H1 (cell line): ENCODE measurements at places on chromosomes 1 and 21. TPM values are rescaled to one million over a fixed set of nuclear protein-coding genes. Genes with fewer than 3 reads are reported as not detected.
A peak's percentile ranks its signal among the peaks of the same experiment; 100 is the strongest.

DNA sequence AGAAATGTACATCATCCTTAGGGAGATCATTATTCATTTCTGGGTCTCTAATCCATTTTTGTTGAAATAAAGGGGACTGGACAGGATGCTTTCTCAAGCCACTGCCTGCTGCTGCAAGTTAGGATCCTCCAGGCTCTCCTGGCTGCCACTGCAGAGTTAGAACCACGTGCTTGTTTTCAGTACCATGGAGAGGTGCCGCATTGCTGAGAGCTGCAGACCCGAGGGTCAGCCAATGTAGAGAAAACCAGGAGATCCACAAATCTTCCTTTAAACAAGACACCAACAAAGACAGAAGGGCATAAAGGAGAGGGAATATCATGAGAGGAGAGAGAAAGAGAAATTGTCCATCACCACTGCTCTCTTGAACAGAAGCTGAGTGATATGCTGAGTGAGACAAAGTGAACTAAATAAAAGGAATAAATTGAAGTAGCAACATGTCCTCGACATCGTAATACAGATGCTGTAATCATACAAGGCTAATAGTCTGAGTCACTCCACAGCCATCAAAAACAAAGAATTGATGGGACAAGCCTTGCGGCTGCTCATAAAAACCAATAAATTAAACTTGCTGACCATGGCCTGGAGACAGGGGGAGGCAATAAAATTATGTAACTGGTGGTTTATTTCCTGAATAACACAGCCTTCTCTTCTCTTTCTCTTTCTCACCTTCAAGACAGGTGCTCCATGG lies 255.7 kb downstream of the OMA1 start:
- H3K36me3 ChIP-seq: no peaks in the 10 kb centered on the region
- peak; percentile 9 for DNase-seq
- H3K27me3 ChIP-seq: no peaks in the 10 kb centered on the region
- H3K27ac ChIP-seq: no peak overlapping the region
- H3K4me3 ChIP-seq: no peak overlapping the region
- no peaks in the 10 kb centered on the region for H3K4me1 ChIP-seq

DNA sequence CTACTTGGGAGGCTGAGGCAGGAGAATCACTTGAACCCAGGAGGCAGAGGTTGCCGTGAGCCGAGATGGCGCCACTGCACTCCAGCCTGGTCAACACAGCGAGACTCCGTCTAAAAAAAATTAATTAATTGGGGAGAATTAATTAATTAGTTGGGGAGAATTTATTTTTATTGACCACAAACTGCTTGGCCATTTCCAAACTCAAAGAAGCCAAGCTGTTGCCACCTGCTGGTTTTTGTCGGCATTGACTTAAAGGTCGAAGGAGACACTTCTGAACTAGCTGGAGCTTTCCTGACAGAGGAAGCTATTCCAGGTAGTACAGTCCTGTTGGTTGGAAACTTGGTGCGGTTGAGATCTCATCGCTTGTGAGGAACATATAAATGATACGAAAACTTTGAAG lies 13.1 kb downstream of the MAP1LC3C start:
- no peaks in the 10 kb centered on the region for H3K27me3 ChIP-seq
- peak; percentile 68 for DNase-seq
- no peaks in the 10 kb centered on the region for H3K36me3 ChIP-seq
- no peak overlapping the region for H3K4me3 ChIP-seq
- H3K4me1 ChIP-seq: no peaks in the 10 kb centered on the region

- no peak for DNase-seq
- no peaks in the 10 kb centered on the region for H3K27me3 ChIP-seq
- H3K4me1 ChIP-seq: no peaks in the 10 kb centered on the region
- no peak overlapping the region for H3K27ac ChIP-seq
Measured at GRCh38 chr21:31974454-31974985, 101.7 kb downstream of the HUNK start.

DNA sequence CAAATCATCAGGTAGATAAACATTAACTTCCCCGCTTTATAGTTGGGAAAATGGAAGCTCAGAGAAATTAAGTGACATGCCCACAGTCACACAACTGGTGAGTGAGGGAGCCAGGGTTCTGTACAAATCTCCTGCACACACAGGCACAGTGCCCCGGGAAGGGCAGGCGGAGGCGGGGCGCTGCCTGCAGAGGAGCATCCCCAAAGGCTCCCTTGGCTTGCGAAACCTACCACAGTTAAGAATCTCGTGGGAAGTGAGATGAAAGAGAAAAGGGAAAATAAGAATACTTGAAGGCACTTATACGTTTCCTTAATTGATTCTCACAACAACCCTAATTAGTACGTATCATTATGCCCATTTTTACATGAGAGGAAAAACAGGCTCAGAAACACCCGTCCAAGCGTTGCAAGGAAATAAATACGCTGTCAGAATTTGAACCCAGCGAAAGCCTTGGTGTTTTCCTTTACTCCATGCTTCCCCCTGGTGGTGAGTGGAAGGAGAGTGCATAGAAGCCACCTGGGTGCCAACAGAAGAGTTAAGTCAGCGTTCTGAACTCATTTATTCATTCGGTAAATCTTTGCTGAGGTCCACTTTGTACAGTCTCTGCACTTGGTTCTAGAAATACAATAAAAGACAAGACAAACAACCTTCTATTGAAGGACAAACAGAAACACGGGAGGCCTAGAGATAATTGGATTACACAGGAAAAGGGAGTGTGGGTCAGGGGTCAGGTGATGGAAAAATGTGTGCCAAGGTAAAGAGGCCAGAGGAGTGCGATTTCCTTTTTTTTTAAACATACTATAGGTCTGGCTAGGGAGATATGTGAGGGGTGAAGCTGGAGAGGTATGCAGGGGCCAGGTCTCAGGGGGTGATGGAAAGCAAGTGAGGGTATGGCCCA lies 28.4 kb downstream of the ACP6 start:
- H3K4me3 ChIP-seq: no peak overlapping the region
- H3K4me1 ChIP-seq: no peaks in the 10 kb centered on the region
- no peaks in the 10 kb centered on the region for H3K27me3 ChIP-seq
- DNase-seq: peak; percentile 66
- no peaks in the 10 kb centered on the region; the same call in 1 of the 2 replicates for H3K36me3 ChIP-seq
- no peak overlapping the region for H3K27ac ChIP-seq

- H3K4me3 ChIP-seq: no peak overlapping the region
- H3K36me3 ChIP-seq: no peaks in the 10 kb centered on the region
- H3K27me3 ChIP-seq: no peaks in the 10 kb centered on the region
Measured at GRCh38 chr1:97192872-97193572, 471.4 kb downstream of the PTBP2 start.

- H3K27me3 ChIP-seq: no peaks in the 10 kb centered on the region
- H3K27ac ChIP-seq: no peak overlapping the region
- H3K36me3 ChIP-seq: no peaks in the 10 kb centered on the region
- H3K4me3 ChIP-seq: no peak overlapping the region
Measured at GRCh38 chr1:95353194-95353593, 119.2 kb downstream of the RWDD3 start.

GRCh38 chr1:198788561-198789064 lies 149.8 kb downstream of the PTPRC start:
- no peaks in the 10 kb centered on the region for H3K36me3 ChIP-seq
- no peak overlapping the region for H3K4me3 ChIP-seq
- no peaks in the 10 kb centered on the region for H3K27me3 ChIP-seq
- H3K4me1 ChIP-seq: peaks cover 6% of the 10 kb centered on the region
- peak overlapping the region; percentile 37 for H3K27ac ChIP-seq

GRCh38 chr21:46127239-46128105 lies 27.9 kb downstream of the FTCD start:
- peaks cover 3% of the 10 kb centered on the region; the same call in 1 of the 2 replicates for H3K36me3 ChIP-seq
- no peaks in the 10 kb centered on the region for H3K4me1 ChIP-seq
- DNase-seq: no peak
- H3K27ac ChIP-seq: no peak overlapping the region; the same call in 1 of the 2 replicates

GRCh38 chr21:14685568-14685967 lies 139.5 kb upstream of the SAMSN1 start:
- DNase-seq: no peak
- no peaks in the 10 kb centered on the region for H3K36me3 ChIP-seq
- H3K27ac ChIP-seq: no peak overlapping the region
- H3K4me3 ChIP-seq: no peak overlapping the region
- no peaks in the 10 kb centered on the region for H3K4me1 ChIP-seq
- no peaks in the 10 kb centered on the region for H3K27me3 ChIP-seq

ARHGEF16 gene
- 20.0 and 20.7 TPM in 2 replicates for total RNA-seq

GABPA gene
- 22.2 and 22.8 TPM in 2 replicates for total RNA-seq

CHIA gene
- not detected in 2 replicates for total RNA-seq

PLCH2 gene
- 0.19 TPM in 2 replicates for total RNA-seq

CD101 gene
- total RNA-seq: 1.1 and 1.4 TPM in 2 replicates

RABGGTB gene
- total RNA-seq: 117 and 124 TPM in 2 replicates

S100A6 gene
- total RNA-seq: 11.1 and 11.5 TPM in 2 replicates

OR2T2 gene
- not detected in 2 replicates for total RNA-seq

APOBEC4 gene
- total RNA-seq: not detected in 2 replicates

HSPA13 gene
- total RNA-seq: 29.4 and 36.9 TPM in 2 replicates
